ENCODE measurements at places on chromosomes 6 and 20.
A peak's percentile ranks its signal among the peaks of the same experiment; 100 is the strongest.

DNA sequence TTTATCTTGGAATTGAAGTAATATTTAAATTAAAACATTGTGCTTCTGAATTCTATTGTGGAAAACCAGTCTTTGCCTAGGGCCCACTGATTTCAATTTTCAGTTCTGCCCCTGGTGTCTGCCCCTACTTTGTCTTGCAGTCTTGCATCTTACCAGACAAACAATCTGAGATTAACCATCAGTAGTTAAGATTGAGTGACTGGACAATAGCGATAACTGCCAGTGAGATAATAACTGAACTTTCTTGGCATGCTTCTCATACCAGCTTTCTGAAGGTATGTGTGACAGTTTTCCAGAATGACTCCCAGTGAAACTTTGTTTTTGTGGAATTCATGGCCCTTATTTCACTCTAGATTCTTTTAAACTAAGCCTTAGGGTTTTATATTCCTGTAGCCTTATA, 53.5 kb downstream of the KCNQ5 start:
- DNase-seq = no peak

- no peak for DNase-seq
These were observed 5.7 kb upstream of the RBPJL start for GRCh38 chr20:45300961-45301360.

GRCh38 chr6:6840831-6841291, 252.3 kb downstream of the LY86 start:
- peak; percentile 37 for DNase-seq

DNA sequence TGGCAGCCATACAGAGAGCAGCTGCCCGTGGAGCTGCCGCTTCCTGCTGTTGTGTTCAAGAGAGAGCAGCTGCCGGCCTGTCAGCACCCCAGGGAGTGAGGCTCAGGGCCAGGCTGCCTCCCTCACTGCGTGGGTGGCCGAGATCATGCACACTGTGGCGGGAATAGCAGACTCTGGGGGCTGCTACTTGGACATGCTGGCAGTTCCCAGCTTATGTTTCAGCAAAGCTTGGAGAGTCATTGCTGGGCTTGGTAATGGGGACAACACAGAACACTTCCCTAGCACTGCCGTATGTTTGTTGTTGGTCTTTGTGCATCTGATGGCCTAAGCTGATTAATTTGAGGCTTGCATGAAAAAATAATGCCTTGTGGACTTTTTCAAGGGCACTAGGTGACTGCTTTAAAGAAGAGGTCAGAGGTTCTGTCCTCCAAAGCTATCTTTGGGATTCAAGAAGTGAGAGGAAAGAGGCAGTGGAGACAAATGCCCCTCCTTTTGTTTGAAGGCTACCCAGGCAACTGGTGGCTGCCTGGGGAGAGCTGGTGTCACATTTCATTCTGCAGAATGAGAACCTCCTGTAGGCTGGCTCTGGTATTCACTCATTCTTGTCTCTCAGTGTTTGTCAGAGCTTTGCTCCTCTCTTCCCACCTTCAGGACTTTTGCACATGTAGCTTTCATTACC, 18.8 kb downstream of the MRAP2 start:
- no peak for DNase-seq

- no peak for DNase-seq
These were observed 326.5 kb upstream of the RUNX2 start for GRCh38 chr6:45001663-45002062.

DNA sequence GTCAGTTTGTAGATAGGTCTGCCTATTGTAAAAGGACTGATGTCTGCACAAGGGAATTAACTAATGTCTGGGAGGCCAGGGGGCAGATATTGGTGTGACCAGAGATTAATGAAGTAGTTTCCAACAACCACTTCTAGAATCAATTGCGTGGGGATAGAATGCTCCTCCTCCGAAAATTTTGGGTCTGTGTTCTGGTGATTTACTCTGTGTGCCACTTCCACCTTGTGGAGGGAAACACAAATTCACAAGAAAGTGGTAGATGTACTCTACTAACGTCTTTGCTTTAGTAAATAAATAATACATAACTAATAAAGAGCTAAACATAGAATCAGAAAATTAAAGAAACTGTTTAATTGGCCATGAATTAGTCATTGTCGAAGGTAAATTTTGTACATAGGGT, 25.5 kb downstream of the TMEM14A start:
- no peak for DNase-seq

DNA sequence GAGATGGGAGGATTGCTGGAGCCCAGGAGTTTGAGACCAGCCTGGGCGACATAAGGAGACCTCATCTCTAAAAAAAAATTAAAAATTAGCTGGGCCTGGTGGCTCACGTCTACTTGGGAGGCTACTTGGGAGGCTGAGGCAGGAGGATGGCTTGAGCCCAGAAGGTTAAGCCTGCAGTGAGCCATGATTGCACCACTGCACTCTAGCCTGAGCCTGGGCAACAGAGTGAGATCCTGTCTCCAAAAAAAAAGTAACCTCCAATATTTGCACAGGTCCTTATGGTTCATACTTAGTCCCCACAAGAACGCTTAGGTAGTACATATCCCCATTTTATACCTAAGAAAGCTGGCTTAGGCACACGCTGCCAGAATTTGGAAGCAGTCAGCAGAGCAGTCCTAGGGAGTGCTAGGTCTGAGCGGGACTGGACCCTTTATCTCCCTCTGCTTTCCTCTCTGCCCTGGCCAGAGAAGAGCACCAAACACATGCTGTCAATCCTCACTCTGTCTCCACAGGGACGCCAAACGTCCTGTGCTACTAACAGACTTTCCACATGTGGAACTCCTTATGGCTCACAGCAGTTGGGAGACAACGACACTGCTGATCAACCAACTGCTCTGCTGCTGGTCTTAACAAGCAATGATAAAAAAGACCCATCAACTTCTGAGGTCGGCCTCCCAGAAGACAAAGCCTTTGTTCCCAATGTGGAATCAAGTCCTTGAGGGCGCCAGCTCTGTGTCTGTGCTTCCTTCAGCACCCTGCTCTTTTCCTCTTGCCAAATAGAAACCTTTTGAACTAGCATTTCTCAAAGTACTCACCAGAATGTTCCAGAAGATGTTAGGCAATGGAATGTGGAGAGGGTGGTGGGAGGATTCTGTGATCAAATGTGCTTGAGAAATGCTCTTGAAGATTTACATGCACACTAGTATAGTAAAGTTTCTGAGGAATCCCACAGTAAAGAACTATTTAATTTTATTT, 226.3 kb upstream of the DTNBP1 start:
- DNase-seq = no peak

- no peak for DNase-seq
These were observed 414.6 kb downstream of the CDH26 start for GRCh38 chr20:60372822-60373221.

- DNase-seq = no peak
These were observed 18.4 kb downstream of the SCP2D1 start for GRCh38 chr20:18831830-18832499.

DNA sequence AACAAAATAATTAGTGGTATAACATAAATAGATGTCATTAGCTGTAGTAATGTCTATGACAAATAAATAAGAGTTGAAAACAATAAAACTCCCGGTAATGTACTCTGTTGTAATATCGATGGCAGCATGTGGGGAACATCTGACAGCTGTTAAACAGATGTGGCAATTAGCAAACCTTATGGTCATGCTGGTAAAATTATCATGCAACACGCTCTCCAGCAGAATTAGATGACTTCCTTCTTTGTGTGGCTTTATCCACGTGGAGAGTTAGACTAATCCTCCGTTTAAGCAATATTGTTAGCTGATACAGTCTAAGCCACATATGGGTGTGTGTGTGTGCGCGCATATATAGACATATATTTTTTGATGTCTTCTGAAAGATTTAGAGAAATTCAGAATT, 77.7 kb upstream of the ZFP64 start:
- DNase-seq = no peak
